ENCODE measurements at places on chromosomes 12 and 14. TPM values are rescaled to one million over a fixed set of nuclear protein-coding genes. Genes with fewer than 3 reads are reported as not detected.

The PLEKHG7 gene
- not detected for total RNA-seq

The ADAMTS20 gene
- not detected for total RNA-seq

The GRIP1 gene
- total RNA-seq, result 12.6 TPM

DNA sequence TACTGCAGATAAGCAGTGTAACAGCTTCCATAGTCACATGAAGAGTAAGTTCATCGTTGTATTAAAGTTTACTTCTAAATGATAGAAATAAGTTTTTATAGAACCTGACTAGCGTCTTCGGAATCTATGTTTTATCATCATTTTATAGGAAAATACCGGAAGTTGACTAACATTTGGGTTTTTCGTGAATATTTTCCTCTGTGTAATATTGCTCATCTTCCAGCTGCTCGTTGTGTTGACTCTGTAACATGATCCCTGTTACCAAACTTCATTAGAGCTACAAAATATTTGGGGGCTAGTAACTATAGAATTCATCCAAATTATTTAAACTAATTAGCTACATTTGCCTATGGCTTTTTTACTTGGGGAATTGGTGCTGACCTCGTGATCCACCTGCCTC is 37.2 kb downstream of the DDX51 start:
- no peak for DNase-seq

The IFNG gene
- total RNA-seq, result not detected

The CPNE6 gene
- total RNA-seq, result not detected

DNA sequence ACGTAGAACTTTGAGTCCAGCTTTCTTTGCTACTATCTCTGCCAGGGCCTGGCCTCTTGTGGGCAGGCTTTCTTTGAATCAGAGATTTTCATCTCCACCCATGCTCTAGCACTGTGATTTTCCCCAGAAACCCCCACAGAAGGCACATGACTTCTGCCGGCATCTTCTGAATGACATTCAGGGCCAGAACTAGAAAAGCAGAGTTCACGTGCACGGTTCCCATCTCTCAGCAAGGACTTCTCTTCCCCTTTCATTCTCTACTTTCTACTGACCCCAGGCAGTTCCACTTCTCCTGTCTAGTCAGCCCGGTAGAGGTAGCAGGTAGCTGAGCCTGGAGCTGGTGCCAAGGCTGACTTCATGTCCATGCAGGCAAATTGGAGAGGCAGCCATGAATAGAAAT is 26.9 kb downstream of the BATF start:
- no peak for DNase-seq

The HAL gene
- 0.93 TPM for total RNA-seq

The ABCC9 gene
- total RNA-seq, result 25.0 TPM

GRCh38 chr14:67573228-67574010 is 26.6 kb downstream of the PIGH start:
- DNase-seq, result no peak

DNA sequence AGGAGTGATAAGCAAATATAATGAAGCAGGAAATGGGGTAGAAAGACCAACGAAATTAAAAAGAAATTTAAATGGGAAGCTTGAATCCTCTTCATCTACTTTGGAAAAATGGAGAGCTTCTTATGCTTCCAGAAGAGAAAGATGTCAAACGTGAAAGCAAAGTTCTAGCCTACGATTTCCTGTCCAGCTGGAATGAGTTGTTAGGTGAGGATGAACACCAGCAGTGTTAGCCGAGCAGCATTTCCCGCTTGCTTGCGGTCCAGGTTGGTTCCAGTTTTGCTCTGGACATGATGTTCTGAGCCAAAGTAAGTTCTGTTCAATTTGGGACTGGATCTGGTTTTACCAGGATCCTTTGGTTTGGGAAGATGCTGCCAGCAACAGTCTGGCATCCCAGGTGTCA is 78.9 kb downstream of the DACT1 start:
- DNase-seq, result no peak

The BMP4 gene
- total RNA-seq, result 7.8 TPM

GRCh38 chr12:67082221-67082620 is 186.9 kb upstream of the CAND1 start:
- DNase-seq, result no peak

- DNase-seq, result no peak
Observed at GRCh38 chr14:71372411-71372838, 465.2 kb downstream of the PCNX1 start.

The FOXG1 gene
- not detected for total RNA-seq

- DNase-seq, result no peak
Observed at GRCh38 chr12:48349471-48349870, 1.2 kb downstream of the ZNF641 start.

The RTL1 gene
- total RNA-seq, result not detected

The ERP27 gene
- 0.31 TPM for total RNA-seq

DNA sequence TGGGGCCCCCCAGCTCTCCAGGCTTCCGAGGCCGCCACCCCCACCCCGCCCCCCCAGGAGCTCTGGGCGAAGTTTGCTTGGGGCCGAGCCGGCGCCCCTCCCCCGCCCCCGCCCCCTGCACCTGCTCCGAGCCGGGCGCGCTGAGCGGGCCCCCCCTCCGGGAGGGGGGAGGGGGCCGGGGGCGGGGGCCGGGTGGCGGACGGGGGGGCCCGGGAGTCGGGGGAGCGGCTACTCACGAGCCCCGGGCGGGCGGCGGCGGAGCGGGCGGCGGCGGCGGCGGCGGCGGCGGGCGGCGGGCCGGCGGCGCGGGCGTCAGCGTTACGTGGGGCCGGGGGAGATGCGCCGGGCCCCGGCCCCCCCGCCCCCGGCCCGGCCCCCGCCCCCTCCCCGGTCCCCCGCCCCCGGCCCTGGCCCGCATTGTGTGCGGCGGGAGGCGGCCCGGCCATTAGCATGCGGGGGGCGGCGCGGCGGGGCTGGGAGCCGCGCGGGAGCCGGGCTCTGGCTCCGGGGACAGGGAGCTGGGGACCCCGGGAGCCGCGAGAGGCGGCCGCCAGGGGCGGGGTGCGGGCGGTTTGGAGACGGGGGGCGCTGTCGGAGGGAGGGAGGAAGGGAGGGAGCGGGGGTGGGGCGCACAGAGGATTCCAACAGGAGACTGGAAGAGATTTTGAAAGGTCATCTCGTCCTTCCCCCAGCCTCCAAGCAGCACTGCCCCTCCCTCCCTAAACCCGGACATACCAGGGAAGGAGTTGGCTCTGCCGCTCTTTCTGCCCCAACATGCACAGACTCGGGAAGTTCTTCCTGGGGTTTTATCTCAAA is at the start of gene ZNF219:
TSS of gene ZNF219 (minus strand) at position 580 of the 816 bp plus-strand sequence. CDS start 5,064 bp downstream, outside the sequence.
- no peak for DNase-seq

GRCh38 chr12:2959192-2959504 is at the start of gene TEAD4:
Gene TEAD4 (plus strand): TSS chr12:2959397.
- DNase-seq, result no peak

- no peak for DNase-seq
Observed at GRCh38 chr14:61179061-61179690, 102.0 kb downstream of the TMEM30B start.

GRCh38 chr12:130546494-130546893 is 169.6 kb downstream of the RIMBP2 start:
- no peak for DNase-seq

GRCh38 chr12:16121953-16122352 is 155.5 kb downstream of the SLC15A5 start:
- no peak for DNase-seq

DNA sequence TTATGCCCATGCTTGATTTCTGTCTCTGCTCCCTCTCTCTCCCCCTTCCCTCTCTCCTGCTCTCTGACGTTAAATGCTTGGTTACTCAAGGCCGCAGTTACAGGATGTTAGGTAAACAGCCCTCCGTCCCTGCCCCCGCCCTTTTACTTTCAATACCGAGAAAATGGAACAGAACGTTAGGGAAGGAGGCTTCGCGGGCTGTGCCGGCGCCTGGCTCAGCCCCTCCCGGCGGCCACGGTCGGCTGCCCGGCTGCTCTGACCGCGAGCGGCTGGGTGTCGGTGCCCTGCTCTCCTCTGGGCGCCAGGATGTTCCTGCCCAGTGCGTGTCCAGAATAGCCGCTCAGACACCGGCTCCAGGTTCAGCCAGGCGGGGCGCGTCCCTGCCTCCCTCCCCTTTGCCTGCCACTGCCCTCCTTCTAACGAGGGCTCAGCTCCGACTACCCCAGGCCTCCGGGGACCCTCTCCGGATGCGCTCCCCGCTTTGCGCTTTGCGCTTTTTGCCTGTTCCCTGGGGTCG is 166.1 kb downstream of the ADCK1 start:
- DNase-seq, result no peak

DNA sequence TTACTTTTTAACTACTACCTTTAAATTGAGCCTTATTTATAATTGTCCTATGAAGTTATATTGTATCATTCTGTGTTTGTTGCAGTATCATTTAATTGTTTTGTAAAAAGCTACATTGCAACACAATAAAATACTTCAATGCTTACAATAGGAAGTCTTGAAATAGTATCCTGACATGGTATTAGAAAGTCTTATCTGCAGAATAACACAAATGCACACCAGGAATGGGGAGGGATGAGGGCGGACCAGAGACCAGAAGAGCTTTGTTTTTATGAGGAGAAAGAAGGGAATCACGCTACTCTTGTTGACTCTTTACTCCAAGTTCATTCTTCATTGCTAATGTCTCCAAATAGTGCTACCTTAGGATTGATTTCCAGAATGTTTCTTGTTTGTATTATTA is 120.2 kb downstream of the MON2 start:
- no peak for DNase-seq

- DNase-seq, result no peak
Observed at GRCh38 chr12:131530422-131530821, 180.5 kb upstream of the SFSWAP start.

DNA sequence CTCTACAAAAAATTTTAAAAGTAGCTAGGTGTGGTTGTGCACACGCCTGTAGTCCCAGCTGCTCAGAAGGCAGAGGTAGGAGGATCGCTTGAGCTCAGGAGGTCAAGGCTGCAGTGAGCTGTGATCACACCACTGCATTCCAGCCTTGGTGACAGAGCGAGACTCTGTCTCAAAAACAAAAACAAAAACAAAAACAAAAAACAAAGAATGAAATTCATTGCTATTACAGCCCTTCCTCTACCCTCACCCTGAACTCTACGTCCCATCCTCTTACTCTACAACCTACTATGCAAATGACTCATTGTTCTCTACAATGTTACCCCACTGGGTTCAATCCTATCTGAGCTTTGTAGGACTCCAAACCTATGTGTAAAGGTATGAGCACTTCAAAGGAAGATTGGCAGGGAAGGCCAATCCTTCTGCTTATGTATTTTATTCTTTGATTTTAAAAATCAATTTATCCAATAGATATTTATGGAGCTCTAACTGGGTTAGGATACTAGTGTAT is 39.3 kb downstream of the NINJ2 start:
- no peak for DNase-seq

The MTA1 gene
- total RNA-seq, result 51.9 TPM

- no peak for DNase-seq
Observed at GRCh38 chr14:29643433-29644211, 284.0 kb downstream of the PRKD1 start.
